ENCODE measurements at places on chromosomes 2 and 18.
A peak's percentile ranks its signal among the peaks of the same experiment; 100 is the strongest.

DNA sequence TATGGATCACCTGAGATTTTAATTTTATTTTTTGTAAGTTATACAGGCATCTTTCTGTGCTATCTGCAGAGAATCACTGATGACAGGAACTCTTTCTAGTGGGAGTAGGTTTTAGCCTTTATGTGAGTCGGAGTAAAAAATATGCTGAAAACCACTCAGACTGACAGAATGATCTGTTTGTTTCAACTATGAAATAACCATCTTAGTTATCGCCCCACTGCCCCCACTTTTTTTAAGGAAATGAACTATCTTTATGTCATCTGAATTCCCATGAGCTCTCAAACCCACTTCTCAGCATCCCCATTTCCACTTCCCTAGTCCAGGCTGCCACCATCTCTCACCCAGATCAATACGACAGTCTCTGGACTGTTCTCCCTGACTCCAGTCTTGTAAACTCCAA is 38.9 kb downstream of the MRPL33 start:
- no peak for DNase-seq

DNA sequence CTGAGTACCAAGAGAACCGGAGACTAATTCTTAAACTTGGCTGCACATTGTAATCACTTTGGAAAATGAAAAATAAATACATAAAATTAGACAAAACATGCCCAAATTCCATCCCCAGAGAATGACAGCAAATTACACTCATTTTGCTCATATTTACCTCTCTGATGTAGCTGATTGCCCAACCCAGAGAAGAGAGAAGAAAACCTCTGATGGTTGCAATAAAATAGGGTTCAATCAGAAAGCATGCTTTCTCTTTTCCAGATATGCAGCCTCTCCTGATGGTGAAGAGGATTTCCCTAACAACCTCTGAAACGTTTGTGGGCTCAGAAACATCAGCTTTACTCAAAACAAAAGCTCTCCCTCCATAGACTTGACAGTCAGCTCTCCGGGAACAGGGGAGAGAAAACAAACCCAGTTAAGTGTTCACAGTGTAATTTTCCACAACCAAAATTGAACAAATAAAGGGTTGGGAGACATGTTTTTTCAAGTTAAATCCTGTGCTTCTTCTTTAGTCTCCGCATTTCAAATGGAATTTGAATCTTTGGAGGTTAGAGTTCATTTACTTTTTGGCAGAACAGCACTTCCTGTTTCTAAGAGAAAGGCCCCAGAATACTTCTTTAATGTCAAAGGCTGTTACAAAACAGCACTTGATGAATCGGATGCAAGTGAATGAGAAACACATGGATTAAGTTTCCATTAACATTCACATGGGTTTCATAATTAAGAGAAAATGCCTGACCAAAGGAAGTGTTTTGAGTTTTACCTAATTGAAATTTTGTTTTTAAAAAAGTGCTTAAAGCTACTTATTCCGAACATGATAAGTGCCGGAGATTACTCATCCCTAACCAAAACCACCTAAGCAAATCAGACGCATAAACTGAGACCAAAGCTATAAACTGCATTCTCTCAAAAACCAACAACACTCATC is 570.1 kb upstream of the SYT4 start:
- DNase-seq: no peak

GRCh38 chr2:58904095-58904494 is 663.0 kb upstream of the FANCL start:
- no peak for DNase-seq

GRCh38 chr2:151410485-151410834 is 758 bp downstream of the RIF1 start:
- DNase-seq: peak; percentile 60

DNA sequence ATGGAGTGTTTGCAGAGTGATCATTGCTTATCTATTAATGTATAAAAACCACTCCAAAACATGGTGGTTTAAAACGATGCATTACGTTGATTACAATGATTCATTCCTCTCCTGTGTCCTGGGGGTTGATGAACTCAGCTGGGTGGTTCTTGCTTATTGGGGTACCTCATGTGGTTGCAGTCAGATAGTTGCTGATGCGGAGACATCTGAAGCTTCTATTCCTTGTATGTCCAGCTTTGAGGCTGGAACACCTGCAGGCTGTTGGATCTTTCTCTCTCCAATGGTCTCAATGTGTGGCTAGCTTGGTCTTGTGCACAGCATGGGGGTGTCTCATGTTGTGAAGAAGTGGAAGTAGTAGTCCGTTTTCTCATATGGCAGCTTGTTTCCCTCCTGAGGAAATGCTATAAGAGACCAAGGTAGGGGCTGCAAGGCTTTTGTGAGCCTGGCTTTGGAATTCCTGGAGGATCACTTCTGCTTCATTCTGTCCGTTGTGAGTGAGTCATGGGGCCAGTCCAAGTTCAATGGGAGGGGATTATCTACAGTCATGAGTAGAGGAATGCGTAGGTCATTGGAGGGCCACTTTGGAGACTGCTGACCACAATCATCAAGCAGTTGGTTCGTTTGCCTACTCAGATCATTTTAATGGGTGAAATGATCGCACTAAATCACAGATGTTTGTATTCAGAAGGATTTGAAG is 601.0 kb downstream of the SLC4A3 start:
- no peak for DNase-seq
